ENCODE measurements at places on chromosomes 5 and 9. TPM values are rescaled to one million over a fixed set of nuclear protein-coding genes. Genes with fewer than 3 reads are reported as not detected.

DNA sequence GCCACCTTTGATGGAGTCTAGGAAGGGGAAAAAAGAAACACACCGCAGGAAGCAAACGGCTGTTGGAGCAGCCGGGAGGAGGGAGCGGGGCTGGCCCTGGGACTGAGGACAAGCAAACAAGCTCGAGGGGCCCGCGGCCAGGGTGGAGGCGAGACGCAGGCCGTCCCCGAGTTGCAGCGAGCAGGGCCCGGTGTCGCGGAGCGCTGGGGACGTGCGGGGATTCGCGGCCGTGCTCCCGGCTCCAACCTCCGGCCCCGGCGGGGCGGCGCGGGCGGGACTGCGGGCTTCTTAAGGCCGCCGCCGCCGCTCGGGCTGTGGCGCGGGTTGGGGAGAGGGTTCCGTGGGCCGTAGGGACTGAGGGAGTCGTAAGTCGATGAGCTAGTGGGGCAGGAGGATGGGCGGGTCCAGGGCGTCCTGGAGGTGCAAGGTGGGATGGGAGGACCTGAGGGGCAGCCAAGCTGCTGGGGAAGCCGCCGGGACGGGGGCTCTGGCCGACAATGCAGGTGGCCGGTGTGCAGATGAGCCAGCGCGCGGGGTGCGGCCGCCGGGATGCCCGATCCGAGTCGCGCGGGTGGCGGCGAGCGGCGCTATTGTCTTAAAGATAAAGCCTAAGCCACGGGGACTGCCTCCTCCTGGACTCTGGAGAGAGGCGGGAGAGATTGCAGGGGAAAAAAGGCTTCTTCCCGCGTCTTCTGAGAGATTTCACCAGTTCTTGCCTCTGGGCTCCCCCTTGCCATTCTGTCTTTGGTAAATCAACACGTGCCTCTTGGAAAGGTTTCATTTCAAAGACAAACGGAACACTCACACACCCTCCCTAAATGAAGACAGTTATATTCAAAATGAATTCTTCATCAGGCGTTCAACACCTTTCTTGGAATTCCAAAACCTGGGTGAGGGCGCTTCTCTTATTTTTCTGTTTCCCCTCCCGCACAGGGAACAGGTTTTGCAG lies 1.6 kb upstream of the HAPLN1 start:
- H3K27ac ChIP-seq = peak overlapping the region; percentile 42
- peaks cover 4% of the 10 kb centered on the region for H3K4me1 ChIP-seq
- peak; percentile 49 for DNase-seq
- peak overlapping the region; percentile 77 for H3K4me3 ChIP-seq

DNA sequence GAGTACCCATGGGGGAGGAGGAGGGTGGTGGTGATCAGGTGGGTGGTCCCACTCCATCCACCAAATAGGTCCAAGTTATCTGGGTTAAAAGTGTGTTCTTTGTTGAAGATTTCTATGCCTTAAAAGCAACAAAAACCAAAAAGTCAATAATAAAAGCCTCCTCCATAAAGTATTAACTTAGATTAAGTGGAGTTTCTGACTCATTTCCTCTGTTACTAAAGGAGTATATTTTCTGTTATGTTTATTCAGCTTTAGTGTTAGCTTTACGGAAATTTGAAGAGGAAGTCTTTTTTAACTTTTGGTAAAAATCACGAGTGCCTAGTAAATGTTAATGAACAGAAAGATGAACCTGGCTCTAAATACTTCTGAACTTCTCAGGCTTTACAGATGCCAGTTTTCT lies 17.8 kb downstream of the FBXO38 start:
- H3K4me1 ChIP-seq = peaks cover 24% of the 10 kb centered on the region
- no peaks in the 10 kb centered on the region for H3K27me3 ChIP-seq
- H3K4me3 ChIP-seq = no peak overlapping the region
- peaks cover 36% of the 10 kb centered on the region for H3K36me3 ChIP-seq

- H3K36me3 ChIP-seq = no peaks in the 10 kb centered on the region
- H3K4me1 ChIP-seq = peaks cover 35% of the 10 kb centered on the region
- H3K4me3 ChIP-seq = no peak overlapping the region
- no peaks in the 10 kb centered on the region for H3K27me3 ChIP-seq
- peak overlapping the region; percentile 72 for H3K27ac ChIP-seq
- DNase-seq = no peak
Measured at GRCh38 chr9:27377811-27378456, 81.0 kb upstream of the EQTN start.

Gene ZBTB6
- 4.0 TPM for total RNA-seq

DNA sequence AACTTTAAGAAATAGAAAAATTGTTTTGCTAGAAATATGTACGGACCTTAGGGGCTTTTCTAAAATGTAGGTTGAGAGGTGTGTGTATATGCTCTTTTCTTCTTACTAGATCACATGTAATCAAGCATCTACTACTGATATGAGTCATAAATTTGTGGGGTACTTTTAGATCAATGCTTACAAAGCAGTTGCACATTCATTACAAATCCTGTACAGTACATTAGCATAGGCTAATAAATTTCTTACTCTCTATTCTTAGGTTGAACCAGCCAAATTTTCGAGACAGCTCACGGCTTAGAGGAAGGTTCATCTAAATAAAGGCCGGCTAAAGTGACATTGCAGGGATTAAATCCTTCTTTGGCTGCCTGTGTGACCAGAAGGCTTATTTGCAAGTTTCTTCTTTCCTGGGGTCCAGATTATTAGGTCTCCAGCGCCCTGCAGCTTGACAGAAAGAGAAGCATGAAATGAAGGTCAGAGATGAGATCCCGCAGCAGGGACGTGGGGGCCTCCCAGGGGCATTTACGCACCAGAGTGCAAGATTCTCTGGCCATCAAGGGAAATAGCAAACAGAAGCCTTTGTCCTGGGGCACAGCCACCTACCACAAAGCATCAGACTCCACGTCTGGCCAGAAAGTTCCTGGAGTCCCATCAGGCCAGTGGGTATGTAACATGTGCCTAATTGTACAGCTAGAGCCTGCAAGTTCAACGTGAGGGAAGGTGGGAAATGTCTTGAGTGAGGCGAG lies 53.0 kb downstream of the NIM1K start:
- no peaks in the 10 kb centered on the region for H3K36me3 ChIP-seq
- H3K27ac ChIP-seq = no peak overlapping the region
- no peak overlapping the region for H3K4me3 ChIP-seq
- H3K4me1 ChIP-seq = no peaks in the 10 kb centered on the region

- no peaks in the 10 kb centered on the region for H3K4me1 ChIP-seq
- H3K36me3 ChIP-seq = no peaks in the 10 kb centered on the region
- no peak overlapping the region for H3K4me3 ChIP-seq
- no peak overlapping the region for H3K27ac ChIP-seq
- H3K27me3 ChIP-seq = no peaks in the 10 kb centered on the region
- DNase-seq = no peak
Measured at GRCh38 chr5:143755966-143756365, 56.0 kb upstream of the HMHB1 start.

- peaks cover 16% of the 10 kb centered on the region for H3K36me3 ChIP-seq
- peak; percentile 32 for DNase-seq
- H3K27ac ChIP-seq = peak overlapping the region; percentile 97
- H3K27me3 ChIP-seq = no peaks in the 10 kb centered on the region
Measured at GRCh38 chr9:133375116-133375723, 640 bp downstream of the SURF4 start.

GRCh38 chr5:157323107-157323706 lies 57.3 kb downstream of the CYFIP2 start:
- peaks cover 45% of the 10 kb centered on the region for H3K36me3 ChIP-seq
- DNase-seq = no peak
- no peak overlapping the region for H3K4me3 ChIP-seq
- no peaks in the 10 kb centered on the region for H3K4me1 ChIP-seq
